ENCODE measurements at places on chromosomes 6 and 20.
A peak's percentile ranks its signal among the peaks of the same experiment; 100 is the strongest.

DNA sequence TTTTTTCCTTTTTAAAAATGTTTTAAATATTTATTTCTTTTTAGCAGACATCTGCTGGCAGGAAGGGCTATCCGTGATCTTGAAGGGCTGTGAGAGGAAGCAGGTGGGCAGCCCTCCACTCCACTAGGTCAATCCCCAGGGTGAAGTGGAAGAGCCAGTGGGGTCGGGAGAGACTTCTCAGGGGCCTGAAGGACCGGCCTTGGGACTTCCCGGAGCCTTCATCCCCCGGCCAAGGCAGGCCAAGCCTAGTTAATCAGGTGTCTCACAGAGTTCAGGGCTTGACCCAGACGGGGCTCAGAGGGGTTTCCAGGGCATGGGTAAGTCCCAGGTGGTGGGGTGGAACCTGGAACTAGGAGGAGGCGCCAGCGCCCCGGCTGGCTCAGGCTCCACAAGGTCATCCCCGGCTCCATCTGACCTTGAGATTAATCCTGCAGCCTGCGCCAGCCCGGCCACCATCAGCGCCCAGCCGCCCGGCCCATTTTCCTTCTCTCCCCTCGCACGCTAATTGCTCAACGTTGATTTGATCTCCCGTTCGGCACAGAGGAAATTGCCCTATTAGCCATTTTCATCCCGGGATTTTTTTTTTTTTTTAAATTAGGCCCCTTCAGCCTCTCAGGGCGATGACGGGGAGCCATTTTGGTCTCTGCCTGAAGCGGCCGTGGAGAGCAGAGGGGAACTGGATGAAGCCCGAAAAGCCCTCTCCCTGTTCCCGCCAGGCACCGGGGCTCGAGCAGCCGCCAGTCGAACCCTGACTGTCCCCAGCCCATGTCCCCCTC is 44.4 kb downstream of the MDFI start:
- DNase-seq: no peak

- DNase-seq: no peak
These were observed 9.0 kb downstream of the FAM110A start for GRCh38 chr20:842547-842940.

DNA sequence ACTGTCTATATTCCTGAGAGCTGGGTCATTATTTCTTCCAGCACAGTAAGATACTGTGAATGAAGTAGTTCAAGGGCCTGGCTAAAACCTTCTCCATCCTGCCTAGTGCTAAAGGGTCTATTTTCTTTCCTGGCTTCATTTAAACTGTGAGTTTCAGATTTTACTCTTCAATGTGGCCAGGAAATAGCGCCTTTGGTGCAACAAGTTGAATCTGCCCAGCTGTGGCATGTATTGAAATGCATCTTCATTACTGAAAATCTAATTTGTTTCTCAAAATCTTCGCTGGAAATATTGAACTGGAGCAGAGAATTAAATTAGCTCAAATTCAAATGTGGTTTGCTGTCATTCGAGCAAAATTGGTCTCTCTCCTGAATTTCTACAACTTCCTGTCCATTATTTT is 114.6 kb upstream of the KCNG1 start:
- DNase-seq: no peak

GRCh38 chr6:149122850-149123821 is 194.4 kb upstream of the TAB2 start:
- DNase-seq: no peak

GRCh38 chr6:17964633-17965032 is 22.8 kb downstream of the KIF13A start:
- no peak for DNase-seq

DNA sequence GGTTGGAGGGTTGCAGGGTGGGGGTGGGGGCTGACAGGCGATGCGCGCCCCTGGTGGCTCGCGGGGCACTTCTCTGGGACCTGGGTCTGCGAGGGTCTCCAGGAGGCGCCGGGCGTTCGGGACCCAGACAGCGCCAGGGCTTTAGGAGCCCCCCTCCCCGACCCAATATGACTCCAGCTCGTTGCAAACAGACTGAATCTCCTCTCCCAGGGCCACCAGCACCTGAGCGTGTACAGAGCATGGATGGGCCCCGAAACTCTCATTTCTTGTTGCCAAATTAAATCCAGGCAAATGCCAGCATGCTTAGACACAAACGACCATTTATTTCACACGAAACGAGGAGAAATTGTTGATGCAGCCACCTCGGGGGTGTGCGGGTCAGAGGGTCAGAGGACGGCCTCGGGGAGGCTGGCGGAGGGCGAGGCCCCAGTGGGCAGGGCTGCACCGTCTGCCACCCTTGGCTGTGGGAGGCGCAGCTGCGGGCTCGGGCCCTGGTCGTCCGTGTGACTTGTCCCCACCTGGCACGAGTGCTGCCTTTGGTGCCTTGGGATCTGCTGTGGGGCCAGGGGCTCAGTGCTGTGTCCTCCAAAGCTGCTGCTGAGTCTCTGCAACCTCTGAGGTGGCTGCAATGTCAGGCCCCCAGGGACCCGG is 20.9 kb upstream of the GATA5 start:
- DNase-seq: peak; percentile 11

DNA sequence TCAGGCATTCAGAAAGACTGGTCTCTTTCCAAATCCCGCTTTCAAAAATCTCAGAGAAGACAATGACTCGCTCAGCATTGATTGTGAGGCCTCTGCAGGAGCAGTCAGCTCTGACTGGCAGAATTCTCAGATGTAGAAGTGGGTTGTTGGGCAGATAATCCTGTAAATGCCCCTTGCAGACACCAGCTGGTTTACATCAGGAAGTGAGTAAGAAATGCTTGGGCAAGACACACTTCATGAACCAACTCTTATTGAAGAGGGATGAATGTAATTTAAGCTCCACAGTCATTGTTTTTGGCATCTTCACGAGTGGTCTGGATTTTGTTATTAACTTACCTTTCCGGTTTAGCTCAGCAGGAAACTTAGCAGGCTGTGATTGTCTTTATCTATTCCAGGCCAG is 166.6 kb downstream of the PLCB4 start:
- DNase-seq: no peak

GRCh38 chr20:47146686-47147085 is 209.8 kb downstream of the ZMYND8 start:
- no peak for DNase-seq

GRCh38 chr20:53621482-53622246 is 28.0 kb upstream of the ZNF217 start:
- no peak for DNase-seq

DNA sequence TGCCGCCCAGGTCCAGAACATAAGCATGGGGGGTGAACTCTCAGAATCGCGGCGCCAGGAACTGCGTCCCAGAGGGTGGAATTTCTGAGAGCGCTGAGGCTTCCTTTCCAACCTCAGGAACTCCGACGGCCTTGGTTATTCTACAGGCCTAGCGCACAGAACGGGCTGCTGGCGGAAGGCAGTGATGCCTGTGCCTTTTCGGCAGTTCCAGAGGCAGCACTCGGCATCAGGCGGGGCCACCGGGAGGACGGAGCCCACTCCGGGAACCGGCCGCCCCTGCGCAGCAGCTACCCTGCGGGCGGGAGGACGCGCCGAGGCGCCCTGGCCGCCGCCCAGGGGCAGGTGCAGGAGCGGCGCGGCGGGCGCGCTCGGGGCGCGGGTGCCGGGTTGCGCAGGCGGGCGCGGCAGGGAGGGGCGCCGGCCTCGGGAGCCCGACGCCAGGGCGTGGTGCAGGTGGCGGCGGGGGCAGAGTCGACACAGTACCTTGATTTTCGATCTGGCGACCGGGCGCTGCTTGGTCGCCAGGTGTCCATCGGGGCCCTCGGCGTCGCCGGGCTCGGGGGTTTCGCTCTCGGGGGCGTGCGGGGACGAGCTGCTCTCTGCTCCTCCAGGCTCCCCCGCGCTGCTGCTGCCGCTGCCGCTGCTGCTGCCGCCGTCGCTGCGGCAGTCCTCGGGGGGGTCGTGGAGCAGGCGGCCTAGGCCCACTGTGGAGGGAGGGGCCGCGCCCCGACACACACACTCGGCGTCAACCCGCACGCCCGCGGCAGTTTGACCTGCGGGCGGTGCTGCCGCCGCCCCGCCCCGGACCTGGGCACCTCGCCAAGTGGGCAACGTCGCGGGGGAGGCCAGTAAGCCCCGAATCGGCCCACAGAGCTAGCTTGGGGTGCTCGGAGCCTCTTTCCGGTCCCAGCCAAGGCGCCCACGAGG is 1.3 kb downstream of the OVOL2 start:
- DNase-seq: no peak

DNA sequence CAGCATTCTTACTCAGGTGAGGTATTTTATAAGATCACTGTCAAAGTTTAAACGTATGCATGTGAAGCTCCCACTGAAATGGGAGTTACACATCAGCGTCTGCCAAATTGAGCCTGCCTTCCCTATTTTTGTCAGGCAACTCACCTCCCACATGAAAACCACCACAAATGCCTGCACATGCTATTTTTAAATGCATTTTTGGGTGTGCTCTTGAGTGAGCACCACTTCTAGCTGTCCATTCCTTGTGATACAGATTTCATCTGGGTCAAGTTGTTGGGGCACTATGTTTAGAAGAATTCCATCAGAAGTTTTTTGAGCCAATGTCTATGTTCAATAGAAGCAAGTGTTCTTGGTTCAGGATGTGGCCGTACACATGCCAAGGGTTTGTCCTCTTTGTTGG is 71.7 kb upstream of the RIPPLY2 start:
- no peak for DNase-seq

DNA sequence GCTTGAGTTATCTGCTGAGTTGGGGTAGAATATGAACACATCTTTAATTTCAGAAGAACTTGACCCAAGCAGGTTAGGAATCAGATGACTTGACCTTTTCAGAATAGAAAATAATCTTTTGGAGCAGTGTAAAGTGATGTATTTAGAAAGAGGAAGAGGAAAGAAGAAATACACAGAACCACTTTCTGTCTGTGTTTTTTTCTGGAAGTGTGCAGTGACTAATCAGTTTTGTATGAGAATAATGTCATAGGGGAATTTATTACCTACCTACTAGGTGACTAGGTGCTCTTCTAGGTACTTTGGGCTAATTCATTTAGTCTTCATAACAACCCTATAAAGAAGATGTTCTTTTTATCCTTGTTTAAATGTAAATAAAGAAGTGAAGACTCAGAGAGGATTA is 3.0 kb downstream of the PPP1R14C start:
- no peak for DNase-seq

GRCh38 chr20:41627001-41627495 is 8.9 kb upstream of the CHD6 start:
- DNase-seq: no peak

- DNase-seq: no peak
These were observed 9.3 kb downstream of the SLC22A1 start for GRCh38 chr6:160130729-160131484.

- DNase-seq: no peak
These were observed 144.8 kb downstream of the SASH1 start for GRCh38 chr6:148487461-148487860.

DNA sequence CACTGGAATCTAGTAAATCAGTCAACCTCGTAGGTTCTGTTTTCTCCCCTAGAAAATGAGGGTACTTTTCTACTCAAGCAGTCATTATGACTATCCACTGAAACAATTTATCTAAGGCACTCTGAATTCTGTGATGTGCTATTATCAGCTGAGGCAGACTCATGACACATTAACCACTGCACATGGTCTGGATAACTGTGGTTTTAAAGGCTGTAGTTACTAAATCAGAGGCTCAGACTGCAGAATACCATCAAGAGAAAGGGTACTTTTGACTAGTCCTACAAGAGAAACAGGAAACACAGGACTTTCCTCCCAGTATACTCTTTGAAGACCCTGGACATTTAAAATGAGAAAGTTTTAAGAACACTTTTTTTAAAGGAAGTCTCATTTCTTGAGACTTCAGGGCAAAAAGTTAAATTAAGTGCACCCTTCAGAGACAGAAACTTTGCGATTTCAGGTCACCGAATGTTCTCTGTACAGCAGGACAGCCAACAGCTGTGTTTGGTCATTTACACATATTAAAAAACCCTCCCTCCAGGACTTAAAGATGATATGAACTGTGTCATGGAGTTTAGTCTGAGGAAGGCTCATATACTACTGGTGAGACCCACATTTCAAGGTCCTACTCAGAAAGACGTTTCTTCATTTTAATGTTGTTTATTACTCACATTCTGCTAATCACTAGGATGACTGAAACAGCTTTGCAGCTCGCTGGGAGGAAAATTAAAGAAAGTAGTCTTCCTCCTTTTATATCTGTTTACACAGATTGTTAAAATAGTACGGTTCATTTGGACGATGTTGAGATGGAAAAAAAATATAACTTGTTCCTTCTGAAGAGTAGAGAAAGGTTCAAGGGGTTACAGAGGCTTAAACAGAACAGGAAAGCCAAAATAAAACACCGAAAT is 19.9 kb downstream of the ATXN1 start:
- no peak for DNase-seq

- DNase-seq: no peak
These were observed 7.1 kb downstream of the SPATA2 start for GRCh38 chr20:49908258-49908565.

DNA sequence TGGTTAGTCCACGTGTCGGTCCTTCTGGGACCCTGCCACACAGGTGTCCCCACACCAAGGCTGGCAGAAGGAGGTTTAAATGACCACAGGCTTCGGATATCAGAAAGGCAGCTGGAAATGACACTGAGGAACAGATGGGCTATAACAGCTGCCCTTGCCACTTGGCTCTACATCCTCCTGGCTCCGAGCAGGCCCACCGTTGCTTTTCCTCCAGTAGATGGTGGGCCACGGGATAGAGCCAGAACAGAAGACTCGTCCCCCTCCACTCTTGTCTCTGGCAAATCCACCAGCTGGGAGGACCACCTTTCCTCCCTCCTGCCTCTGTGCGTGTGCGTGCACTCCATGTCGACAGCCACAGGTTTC is 17.6 kb downstream of the WRNIP1 start:
- no peak for DNase-seq

DNA sequence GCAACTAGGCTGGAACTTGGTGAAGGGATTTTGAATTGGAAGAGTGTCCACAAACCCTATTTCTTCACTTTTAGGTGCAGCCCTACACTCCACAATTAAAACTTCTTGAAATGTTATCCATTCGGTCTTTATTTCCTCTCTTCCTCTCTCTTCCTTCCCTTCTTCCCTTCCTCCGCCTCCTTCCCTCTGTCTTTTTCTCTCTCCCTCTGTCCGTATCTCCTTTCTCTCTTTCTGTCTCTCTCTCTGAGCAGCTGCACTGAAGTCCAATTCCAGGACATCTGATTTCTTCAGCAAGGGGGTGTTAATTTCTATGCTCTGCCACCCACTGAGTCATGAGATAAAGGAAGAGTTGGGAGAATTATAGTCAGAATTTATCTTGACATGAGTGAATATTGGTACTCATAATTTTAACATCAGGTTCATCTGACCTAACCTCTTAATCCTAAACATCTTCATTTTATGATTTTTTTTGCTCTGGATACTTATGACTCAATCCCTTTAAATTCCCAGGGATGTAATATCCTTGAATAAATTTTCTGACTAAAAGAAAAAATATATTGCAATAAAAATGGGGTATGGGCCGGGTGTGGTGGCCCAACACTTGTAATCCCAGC is 84.2 kb downstream of the BCAS1 start:
- no peak for DNase-seq

DNA sequence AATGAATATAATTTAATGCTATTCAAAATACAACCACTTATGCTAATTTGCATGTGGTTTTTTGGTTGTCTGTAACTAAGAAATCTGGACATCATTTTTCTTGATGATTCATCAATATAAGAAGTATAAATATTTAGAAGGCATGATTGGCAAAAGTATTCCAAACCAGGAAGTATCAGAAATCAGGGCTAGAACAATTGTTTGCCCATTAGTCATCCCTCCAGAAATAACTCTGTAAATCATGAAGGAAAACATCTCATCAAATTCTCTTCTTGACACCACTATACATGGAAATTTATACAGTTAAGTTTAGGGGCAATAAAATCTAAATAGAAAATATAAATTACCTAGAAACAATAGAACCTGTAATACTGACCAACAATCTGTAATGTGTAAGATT is 554.7 kb upstream of the HS3ST5 start:
- no peak for DNase-seq
